ENCODE measurements at places on chromosomes 3 and 15. TPM values are rescaled to one million over a fixed set of nuclear protein-coding genes. Genes with fewer than 3 reads are reported as not detected.

INKA1 gene
- 7.3 TPM for total RNA-seq

TMED3 gene
- total RNA-seq: 20.6 TPM

CYP1A2 gene
- total RNA-seq: not detected

SCAANT1 gene
- total RNA-seq: not detected

CTXN2 gene
- not detected for total RNA-seq

SLC28A2 gene
- total RNA-seq: not detected

ZBTB47 gene
- total RNA-seq: 48.9 TPM

COL7A1 gene
- 8.7 TPM for total RNA-seq

ZNF660 gene
- total RNA-seq: 8.9 TPM

THBS1 gene
- total RNA-seq: 1,018 TPM

SLC22A14 gene
- 0.13 TPM for total RNA-seq

PARL gene
- total RNA-seq: 57.2 TPM

DNAJA4 gene
- 18.0 TPM for total RNA-seq

GABRR3 gene
- total RNA-seq: not detected

B3GALNT1 gene
- 9.7 TPM for total RNA-seq

GRAMD2A gene
- total RNA-seq: 6.7 TPM

GOLGA8T gene
- total RNA-seq: 1.5 TPM

ERICH6 gene
- 0.49 TPM for total RNA-seq

SLITRK3 gene
- not detected for total RNA-seq

BBX gene
- 93.6 TPM for total RNA-seq

SAXO2 gene
- total RNA-seq: 2.0 TPM

CASR gene
- total RNA-seq: not detected

ACVR2B gene
- 13.1 TPM for total RNA-seq

MOBP gene
- total RNA-seq: 3.8 TPM

CNBP gene
- 321 TPM for total RNA-seq

MEGF11 gene
- total RNA-seq: 6.8 TPM

ZNF774 gene
- total RNA-seq: 5.1 TPM

GP5 gene
- 0.09 TPM for total RNA-seq

SMCO1 gene
- not detected for total RNA-seq

HTR3E gene
- not detected for total RNA-seq

MASP1 gene
- total RNA-seq: 6.3 TPM

IL5RA gene
- total RNA-seq: 0.49 TPM

APOD gene
- 6,445 TPM for total RNA-seq

All from sciatic nerve (tissue), 2 donors.